ENCODE measurements at places on chromosomes 7 and 10.

DNA sequence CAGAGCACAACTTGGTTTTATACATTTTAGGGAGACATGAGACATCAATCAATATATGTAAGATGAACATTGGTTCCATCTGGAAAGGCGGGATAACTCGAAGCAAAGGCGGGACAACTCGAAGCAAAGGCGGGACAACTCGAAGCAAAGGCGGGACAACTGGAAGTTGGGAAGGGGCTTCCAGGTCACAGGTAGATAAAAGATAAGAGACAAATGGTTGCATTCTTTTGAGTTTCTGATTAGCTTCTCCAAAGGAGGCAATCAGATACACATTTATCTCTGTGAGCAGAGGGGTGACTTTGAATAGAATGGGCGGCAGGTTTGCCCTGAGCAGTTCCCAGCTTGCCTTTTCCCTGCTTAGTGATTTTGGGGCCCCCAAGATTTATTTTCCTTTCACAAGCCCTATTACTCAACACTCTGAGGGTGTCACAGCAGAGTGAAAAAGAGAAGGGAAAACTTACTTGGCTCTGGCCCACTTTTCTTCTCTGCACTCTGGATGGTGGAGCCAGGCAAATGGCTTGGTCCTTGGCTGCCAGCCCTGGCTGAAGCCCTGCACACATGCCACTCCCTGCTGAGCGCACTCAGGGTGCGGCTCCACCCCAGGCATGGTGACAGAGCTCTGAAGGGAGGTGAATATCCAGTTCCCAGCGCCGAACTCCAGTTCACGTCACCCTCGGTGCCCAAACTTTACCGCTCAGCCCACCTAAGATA, 46.7 kb downstream of the PARD3 start:
- peak; percentile 47 for DNase-seq

- no peak for DNase-seq
Measured at GRCh38 chr7:17054836-17055235, 173.1 kb upstream of the AGR3 start.

DNA sequence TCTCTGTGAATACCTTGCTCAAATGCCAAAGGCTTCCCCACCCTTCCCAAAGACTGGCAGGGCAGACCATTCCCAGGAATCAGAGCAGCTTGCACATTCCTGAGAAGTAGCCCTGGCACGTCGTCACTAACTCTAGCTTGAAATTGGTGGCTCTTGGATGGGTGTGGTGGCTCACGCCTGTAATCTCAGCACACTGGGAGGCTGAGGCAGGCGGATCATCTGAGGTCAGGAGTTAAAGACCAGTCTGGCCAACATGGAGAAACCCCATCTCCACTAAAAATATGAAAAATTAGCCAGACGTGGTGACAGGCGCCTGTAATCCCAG, 108.2 kb upstream of the MPP7 start:
- DNase-seq, result no peak

GRCh38 chr7:142795339-142795863, 24.6 kb downstream of the PRSS2 start:
- no peak for DNase-seq

DNA sequence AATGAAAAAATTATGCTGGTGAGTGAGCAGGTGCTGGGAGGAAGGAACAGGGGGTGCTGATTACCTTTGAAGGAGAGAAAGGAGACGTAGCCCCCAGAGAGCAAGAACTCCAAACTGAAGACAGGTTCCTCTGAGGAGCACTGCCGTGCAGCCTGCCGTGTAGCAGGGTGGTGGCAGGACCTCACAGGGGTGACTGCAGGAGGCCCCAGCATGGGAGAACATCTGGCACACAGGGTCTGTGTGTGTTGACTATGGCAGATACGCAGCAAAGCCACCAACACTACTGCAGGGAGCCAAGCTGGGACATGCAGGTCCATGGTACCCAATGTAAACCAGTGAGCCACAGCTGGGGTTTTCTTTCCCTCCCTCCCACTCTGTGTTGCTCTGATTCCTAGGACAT, 192.1 kb upstream of the PDE1C start:
- DNase-seq, result no peak

GRCh38 chr7:106419455-106420182, 134.8 kb upstream of the NAMPT start:
- no peak for DNase-seq

- no peak for DNase-seq
Measured at GRCh38 chr10:43444323-43444722, 7.4 kb downstream of the ZNF487 start.

DNA sequence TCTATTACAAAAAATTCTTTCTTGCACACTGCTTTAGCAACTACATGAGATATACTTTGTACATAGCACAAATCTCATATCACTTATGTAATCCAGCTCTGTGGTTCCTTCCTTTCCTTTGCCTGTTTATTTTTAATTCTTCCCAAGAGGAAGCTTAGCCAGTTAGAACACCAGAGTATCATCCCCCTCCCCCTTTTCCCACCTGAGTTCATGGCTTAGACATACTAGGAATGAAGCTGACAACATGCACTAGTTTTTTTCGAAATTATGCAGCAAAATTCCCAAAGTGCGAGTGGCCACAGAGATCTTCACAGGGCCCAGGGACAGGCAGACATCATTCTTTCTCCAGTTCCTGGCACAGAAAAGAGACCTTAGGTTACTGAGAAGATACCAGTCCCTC, 17.8 kb downstream of the CAV1 start:
- no peak for DNase-seq

- DNase-seq, result no peak
Measured at GRCh38 chr7:150939052-150939451, 39.1 kb downstream of the KCNH2 start.

DNA sequence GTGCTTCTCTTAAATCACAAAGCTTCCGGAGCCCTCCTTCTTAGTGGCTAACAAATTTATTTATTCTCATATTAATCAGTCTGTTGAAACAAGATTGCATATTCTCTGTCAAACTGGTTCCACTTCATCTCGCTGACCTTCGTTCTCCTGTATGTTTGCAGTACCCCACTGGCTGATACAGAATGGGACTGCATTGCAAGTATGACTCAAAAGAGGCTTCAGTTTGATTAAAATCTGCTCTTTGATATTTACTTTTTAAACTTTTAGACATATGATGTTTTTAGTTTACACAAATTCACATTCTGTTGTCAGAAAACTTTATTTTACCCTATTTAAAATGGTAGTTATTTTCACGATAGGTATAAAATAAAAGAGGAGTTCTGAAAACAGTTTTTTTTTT, 14.3 kb upstream of the ARHGAP12 start:
- DNase-seq, result no peak

- peak; percentile 23 for DNase-seq
Measured at GRCh38 chr10:13206546-13207443, 27.4 kb downstream of the UCMA start.

- no peak for DNase-seq
Measured at GRCh38 chr10:85611746-85612377, 754.7 kb downstream of the GRID1 start.
